ENCODE measurements at places on chromosomes 12 and 14.

DNA sequence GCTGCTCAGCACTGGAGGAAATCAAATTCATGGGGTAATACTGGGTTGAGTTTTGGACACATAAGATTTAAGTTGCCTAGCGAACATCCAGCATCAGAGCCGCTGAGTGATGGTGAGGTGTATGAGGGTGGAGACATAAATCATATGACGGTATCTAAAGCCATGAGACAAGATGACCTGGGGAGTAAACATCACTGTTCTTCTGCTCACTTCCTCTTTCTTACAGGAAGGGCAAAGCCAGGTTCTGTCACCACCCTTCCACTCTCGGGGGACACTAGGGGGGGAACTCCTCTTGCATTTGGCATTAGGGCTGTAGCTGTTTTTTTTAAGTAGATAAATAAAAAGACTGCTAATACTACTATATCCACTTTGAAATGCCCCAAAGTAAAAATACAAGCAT is 24.0 kb downstream of the PRDM4 start:
- no peak for DNase-seq

- DNase-seq: no peak
These were observed 179.1 kb downstream of the DPF3 start for GRCh38 chr14:72714871-72715214.

DNA sequence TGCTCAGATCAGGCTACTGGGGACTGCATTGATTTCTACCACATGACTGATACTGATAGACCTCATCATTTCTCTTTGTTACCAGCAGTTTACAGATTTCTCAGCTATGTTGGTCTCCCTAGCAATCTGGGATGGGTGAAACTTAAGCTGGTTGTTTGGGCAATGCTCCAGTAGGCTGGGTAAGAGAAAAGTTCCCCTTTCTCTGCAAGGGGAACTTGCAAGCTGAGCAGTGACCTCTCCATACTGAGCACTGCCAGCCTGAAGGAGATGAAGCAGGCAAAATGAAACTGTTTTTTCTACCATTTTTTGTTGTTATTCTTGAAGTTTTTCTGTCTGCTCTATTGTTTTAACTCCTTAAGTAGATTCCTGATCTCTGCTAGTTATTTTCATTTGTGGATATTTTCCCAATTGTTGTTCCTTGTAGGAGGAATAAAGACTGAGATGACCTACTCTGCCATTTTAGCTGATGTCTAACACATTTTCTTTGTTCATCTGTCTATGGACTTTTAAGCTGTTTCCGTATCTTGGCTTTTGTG is 1.3 kb upstream of the OR4M1 start:
- DNase-seq: no peak

GRCh38 chr12:113831016-113831415 is 135.1 kb downstream of the RBM19 start:
- no peak for DNase-seq

GRCh38 chr12:57124261-57124877 is 3.9 kb upstream of the LRP1 start:
- peak; percentile 53 for DNase-seq

- DNase-seq: no peak
These were observed 1.3 kb upstream of the NR1H4 start for GRCh38 chr12:100472325-100472724.

GRCh38 chr12:132367071-132367851 is 37.9 kb upstream of the GALNT9 start:
- no peak for DNase-seq

GRCh38 chr12:76916170-76916540 is 37.3 kb upstream of the CSRP2 start:
- DNase-seq: no peak

DNA sequence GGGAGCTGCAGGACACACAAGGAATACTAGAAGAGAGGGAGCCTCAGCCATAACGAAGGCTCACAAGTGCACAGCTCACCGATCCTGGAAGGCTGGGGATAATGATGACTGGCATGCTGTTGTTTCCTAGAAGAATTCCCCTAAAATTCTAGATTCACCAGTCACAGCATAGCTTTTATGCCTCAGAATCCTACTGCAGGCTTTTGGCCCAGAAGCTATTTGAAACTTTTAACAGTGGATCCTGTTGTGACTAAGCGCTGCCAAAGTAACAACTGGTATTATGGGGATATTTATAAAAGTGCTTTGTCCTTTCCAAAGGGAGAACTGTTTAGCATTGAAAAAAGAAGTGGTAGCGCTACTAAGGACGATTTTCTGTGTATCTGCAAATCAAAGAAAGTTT is 214.1 kb upstream of the PELI2 start:
- DNase-seq: no peak

- no peak for DNase-seq
These were observed 38.9 kb downstream of the DAD1 start for GRCh38 chr14:22549981-22550673.

GRCh38 chr12:69929531-69929930 is 104.5 kb downstream of the MYRFL start:
- no peak for DNase-seq

DNA sequence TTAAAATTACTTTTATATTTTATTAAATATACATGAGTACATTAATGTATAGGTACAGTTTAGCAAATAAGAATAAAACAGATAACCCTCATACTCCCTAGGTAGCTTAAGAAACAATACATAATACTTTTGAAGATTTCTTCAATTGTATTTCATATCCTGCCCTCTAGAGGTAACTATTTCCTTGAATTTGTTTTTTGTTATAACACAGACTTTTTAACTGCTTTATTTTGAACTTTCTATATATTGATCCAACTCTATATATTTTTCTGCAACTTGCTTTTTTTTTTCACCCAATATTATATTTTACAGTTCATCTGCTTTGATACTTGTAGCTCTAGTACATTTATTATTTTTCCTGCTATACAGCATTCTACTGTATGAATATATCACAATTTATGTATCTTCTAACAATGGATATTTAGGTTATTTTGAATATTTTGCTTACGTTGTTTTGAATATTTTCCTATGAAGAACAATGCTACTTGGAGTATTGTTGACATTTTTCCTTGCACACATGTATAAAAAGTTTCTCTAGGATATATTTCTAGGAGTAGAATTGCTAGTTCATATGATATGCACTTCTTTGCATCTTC is 72.8 kb upstream of the ABCD2 start:
- no peak for DNase-seq

- no peak for DNase-seq
These were observed 17.3 kb downstream of the HIP1R start for GRCh38 chr12:122852336-122853275.

- no peak for DNase-seq
These were observed 124.6 kb downstream of the KCNK10 start for GRCh38 chr14:88198446-88198845.

- DNase-seq: no peak
These were observed 59.1 kb downstream of the ATP23 start for GRCh38 chr12:58000499-58000898.

DNA sequence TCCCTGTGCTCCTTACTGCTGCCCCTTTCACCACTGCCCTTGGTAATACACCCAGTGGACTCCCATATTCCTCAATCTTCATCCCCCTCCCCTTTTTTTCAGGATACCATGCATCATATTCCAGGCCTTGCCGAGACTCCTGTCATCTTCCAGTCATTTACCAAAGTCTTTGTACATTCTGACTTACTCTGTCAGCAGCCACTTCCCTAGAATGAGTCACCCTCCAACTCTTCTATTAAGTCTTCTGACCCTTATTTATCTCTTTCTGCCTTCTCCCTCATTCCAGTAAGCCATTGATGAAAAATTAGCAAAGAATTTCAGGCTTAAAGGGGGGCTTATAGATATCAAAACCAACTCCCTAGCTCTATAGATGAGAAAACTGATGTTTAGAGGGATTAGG is 128.0 kb downstream of the STXBP6 start:
- no peak for DNase-seq

DNA sequence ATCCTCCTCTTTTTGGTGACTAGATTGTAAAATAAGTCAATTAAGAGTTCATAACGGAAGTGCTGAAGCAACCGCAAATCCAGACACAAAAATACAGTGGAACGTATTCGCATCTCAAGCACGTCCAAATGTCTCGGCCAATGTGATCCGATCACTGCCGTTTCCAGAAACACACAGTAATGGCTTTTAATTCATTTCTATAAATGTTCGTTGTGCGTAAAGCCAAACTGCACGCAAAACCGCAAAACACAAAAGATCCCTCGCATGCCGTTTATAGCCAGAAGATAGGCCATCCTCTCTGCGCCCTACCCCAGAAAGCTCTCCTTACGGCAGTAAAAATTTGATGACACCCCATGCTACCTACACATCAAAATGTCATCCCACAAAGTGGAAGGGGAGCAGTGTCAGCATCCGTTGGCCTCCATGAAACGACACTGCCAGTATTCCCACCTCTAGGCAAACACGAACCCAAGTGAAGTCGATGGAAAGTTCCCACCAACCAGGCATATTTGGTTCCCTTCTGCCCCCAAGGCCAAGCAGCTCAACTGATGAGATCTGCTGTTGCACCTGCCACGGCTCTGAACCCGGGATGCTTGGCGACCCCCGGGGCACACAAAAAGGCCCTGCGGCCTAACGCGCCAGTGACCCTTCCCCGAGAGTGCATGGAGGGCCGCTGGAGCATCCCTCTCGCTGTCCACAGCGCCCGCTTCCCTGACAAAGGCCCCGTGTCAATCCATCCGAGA is 1.4 kb downstream of the HECTD4 start:
- no peak for DNase-seq

DNA sequence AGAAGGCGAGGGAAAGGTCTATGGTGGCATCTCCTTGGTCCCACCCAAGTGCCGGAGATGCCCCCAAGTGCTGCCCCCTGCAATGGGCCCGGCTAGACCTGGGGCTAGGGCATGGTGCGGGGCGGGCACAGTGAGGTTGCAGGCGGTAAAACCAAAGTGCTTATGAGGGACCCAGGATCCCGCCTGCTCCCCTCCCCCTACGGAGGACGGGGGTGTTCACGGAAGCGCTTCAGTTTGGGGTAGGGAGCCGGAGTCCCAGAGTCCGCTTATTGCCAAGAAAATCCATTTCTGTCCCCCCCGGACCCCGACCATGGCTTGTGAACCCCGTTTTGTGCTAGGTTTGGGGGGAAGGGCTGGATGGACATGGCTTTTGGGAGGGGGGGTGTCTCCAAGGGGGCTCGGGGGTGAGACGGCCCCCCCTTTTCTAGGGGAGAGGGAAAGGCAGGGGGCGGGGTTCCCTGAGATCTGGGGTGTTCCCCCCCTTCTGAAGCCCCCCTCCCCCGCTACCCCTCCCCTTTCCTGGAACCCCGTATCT is 5.4 kb upstream of the GPR84 start:
- DNase-seq: no peak

GRCh38 chr14:90642244-90642717 is 173.9 kb downstream of the TTC7B start:
- DNase-seq: no peak

DNA sequence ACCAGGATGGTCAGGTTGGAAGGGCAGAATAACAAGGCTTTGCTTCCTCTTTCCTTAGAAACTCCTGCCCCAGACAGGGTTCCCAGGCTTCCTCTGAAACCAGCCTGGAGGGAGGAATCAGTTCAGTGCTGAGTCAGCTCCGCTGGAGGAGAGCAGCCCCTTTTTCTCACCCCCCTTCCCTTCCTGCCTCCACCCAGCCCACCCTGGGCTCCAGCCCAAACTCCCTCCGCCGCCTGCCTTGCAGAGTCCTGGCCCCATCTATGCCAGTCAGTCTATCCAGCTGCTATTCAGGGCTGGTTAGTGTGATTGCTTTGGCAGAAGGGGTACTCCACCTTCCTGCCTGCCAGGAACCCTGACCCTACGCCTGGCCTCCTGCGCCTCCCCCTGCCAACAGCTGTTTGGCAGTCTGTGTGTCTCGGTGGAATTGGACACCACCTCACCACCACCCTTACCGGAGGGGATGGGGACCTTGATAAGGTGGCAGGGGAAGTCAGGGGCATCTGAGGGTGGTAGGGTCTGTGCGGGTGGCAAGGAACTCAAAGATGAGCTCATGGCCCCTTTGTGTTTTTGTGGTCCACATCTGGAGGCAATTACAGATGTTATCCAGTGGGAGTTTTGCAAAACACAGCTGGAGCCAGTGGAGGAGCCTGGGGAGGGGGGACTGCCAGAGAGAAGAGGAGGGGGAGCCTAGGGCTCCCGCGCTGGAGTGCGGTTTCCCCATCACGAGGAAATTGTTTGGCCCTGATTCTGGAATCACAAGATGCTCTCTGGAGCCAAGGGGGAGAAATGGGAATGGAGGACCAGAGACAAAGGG is 12.2 kb downstream of the MMP14 start:
- no peak for DNase-seq

GRCh38 chr12:39807043-39807442 is 187.4 kb upstream of the ABCD2 start:
- no peak for DNase-seq

DNA sequence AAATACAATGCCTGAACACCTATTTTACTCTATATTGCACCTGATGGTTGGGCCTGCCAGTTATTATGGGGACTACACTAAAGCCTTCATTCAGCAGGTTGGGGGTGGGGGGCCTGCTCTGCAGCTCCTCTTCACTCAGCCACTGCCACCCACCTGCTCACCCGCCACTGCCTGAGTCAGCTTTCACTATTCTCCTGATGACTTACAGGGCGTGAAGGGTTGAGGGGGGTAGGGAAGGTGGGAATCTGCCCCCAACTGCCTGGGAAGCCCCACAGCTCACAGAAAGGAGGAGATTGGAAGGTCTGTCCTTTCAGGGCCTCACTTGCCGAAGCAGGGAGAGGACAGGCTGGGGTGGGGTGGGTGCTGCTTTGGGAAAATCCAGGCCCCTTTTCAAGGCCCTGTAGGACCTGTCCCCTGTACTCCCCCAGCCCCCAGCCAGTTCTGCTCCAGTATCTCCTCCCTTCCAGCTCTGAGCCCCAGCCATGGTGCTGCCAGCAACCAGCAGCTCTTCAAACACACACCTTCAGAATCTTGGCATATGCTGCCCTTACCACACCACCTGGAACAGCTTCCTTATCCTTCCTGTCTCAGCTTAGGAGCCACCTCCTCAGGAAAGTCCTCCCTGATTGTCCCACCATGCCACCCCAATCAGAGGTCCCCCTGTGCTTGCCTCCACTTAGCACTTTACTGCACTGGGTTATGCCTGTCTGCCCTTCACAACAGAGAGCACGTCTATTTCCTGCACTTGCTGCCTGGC is 33.1 kb downstream of the IRF2BPL start:
- no peak for DNase-seq

- DNase-seq: no peak
These were observed 116.1 kb upstream of the SLC35F4 start for GRCh38 chr14:57981817-57982560.

DNA sequence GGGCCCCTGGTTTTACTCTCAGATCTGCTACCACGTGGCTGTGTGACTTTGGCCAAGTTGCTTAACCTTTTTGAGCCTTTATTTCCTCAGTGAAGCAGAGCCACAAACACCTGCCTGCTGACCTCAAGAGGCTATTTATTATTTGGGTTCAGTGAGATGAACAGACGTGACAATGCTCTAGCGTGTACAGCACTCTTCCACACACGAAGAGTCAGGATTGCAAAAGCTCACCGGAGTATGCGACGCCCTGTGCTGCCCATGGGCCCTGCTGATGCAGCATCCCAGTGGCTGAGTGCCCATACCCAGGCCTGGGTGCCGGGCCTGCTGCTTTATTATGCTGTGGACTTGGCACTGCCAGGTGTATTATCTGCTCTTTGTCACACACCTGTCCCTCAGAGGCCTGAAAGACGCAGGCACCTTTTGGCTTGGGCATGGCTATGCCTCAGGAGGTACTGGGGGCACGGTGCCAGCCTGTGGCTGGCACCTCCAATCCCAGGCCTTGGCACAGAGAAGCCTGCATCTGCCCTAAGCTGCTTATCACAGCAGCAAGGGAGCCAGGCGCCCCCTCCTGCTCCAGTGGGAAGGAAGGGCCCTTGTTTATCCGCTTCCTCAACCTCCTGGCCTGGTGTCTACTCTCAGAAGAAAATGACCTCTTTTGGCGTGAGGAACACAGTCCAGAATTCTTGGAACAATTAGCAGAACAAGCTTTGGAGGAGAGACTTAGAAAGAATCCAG is 22.3 kb upstream of the TC2N start:
- no peak for DNase-seq
